NAMALWA (cell line): ENCODE measurements at places on chromosomes 16 and 17.

- DNase-seq = no peak
Observed at GRCh38 chr17:41537614-41537954, 9.5 kb upstream of the KRT19 start.

DNA sequence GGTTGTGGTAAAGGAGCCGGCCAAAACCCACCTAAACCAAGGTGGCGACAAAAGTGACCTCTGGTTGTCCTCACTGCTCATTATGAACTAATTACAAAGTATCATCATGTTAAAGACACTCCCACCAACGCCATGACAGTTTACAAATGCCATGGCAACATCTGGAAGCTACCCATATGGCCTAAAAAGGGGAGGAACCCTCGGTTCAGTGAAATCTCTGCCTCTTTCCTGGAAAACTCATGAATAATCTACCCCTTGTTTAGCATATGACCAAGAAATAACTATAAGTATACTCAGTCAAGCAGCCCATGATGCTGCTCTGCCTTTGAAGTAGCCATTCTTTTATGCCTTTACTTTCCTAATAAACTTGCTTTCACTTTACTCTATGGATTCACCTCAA is 72.2 kb downstream of the CYLD start:
- DNase-seq = no peak

GRCh38 chr16:84303023-84303422 is 8.3 kb downstream of the WFDC1 start:
- no peak for DNase-seq

DNA sequence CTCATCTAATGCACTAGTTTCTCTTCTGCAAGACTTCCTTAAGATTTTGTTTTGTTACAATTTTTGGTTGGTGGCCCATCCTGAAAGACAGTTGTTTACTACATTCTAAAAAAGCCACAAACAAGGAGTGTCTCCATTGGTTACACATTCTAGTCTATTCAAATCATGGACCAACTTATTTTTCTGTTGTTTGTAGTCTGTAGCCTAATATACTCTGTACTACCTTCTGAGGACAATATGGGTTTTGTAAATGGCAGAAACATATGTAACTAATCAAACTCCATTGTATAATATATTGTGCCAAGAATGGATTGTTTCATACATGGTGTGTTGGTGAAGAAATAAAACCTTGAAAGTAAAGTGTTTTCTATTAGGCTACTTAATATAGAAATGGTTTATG is 79.5 kb upstream of the DHX40 start:
- no peak for DNase-seq

- DNase-seq = no peak
Observed at GRCh38 chr17:62572888-62573401, 54.5 kb upstream of the MRC2 start.

- DNase-seq = peak; percentile 26
Observed at GRCh38 chr17:1491443-1492248, 840 bp downstream of the MYO1C start.

DNA sequence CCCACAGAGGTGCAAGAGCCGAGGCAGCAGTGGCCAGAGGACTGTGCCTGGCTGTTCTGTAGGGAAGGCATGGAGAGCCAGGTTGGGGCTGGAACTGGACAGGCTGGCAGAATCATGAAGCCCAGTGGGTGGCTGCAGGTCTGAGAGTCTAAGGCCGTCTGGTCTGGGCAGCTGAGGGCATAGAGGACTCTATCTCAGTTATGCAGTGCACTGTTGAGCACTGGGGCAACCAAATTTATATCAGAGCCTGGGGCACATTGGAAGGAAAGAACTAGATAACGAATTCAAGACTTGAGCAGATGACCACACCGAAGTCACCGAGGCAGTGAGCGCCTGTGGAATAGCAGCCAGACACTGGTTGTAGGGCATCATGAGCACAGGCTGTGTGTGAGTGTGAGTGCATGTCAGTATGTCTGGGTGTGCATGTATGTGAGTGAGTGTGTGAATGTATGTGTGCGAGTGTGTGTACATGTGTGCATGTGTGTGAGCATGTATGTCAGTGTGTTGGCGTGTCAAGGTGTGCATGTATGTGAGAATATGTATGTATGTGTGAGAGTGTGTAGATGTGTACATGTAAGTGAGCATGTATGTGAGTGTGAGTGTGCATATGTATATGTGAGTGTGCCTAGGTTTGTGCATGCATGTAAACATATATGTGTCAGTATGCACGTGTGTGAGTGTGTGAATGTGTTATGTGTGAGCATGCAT is 37.0 kb downstream of the RGS9 start:
- no peak for DNase-seq

DNA sequence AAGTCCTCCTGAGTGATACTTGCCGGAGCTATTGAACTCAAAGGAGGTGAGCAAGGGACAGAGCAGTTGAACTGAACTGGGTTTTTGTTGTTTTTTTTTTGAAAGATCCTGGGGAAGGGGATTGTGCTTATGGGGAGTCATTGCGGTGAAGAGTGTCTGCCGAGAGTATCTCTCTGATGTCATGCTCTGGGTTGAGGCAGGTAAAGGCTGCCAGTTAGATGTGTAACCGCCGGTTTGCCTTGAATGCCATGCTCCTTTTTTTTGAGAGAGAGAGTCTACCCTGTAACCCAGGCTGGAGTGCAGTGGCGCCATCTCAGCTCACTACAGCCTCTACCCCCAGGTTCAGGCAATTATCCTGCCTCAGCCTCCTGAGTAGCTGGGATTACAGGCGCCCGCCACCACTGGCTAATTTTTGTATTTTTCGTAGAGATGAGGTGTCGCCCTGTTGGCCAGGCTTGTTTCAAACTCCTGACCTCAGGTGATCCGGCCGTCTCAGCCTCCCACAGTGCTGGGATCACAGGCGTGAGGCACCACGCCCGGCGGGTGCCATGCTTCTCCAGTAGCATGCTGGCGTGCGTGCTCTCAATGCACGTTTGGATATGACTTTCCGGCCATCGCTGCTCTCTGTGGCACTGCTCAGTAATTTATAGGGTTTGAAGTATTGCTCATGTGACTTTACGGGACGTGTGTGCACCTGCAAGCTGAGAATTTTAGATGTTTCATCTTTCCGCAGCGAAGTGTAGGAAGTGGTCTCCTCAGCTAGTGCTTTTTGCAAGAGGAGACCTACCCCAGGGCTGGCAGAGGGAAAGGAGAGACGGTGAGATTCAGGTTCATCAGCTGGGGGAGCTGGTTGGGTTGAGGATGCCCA is 8.5 kb downstream of the ZC3H18 start:
- no peak for DNase-seq

GRCh38 chr17:60110586-60110985 is 31.9 kb upstream of the HEATR6 start:
- DNase-seq = no peak

DNA sequence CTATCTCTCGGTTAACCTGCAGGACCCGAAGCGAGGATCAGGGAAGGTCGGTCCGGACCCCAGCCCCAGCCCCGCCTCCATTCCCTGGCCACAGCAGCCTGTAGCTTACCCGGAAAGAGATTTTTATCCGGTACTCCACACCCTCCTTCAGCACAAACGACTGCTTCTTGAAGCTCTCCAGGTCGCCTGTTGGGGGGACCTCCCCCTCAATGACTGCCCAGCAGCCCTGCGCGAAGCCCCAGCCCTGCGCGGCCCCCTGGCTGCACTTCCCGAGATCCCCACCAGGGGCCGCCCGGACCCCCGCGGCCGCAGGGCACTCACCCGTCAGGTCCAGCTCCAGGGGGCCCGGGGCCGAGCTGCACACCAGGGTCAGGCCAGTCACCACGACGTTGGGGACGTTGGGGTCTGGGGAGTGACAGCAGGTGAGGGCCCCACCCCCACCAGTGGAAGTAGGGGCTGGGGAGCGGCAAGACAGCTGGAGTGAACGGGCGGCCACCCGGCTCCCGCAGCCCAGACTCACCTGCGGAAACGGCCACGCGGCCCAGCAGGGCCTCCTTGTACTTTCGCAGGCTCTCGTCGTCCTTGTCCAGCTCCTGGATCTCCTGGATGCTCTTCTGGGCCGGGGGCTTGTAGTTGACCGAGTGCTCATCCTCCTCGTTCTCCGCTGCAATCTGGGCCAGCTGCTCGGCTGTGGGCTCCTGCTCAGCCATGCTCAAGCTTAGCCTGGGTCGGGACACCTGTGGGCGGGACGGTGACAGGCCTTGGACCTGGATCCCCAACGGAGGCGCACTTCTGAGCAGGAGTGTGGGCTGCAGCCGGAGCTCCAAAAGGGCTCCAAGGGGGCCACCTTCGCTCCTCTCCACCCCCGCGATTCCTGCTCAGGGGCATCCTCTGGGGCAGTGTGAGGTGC is 1.7 kb downstream of the ARHGDIA start:
- no peak for DNase-seq

- peak; percentile 44 for DNase-seq
Observed at GRCh38 chr16:3879258-3879886, 1.1 kb downstream of the CREBBP start.

DNA sequence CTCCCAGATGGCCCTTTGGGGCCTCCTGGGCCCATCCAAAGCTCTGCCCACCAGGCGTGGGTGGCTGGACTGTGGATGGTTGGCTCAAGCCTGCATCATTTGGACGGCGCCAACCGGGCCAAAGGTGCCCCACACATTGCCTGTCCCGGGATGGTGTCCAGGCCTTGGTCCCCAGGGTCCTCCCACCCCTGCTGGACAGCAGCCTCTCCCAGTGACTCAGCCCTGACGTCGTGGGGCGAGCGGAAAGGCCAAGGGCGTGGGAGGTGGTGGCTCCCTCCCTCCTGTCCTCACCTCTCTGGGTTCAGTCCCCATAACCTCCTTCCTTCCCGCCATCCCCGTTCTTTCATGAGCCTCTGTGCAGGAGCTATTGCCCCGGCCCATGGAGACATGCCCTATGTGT is 42.1 kb upstream of the DLX4 start:
- DNase-seq = no peak

GRCh38 chr17:81457917-81458555 is 54.6 kb downstream of the ACTG1 start:
- DNase-seq = peak; percentile 30

- DNase-seq = no peak
Observed at GRCh38 chr17:75142236-75142971, 10.9 kb upstream of the NT5C start.

DNA sequence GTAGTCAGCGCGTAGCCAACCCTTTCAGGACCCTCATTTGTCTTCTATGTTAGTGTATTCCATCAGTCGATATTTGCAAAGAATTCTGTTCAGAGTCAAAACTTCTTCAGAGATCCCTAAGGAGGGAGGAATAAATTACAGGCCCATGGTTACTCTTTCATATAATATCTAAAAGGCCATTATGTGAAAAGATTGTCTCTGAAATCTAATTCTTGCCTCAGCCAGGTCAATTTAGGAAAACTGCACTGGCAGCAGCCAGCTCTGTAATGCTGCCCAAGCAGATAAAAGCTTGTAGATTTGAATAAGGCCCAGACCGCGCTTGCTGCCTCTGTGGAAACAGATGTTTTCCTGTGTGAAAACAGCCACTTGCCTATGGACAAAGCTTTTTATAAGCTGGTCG is 379.8 kb downstream of the CNTNAP4 start:
- no peak for DNase-seq

DNA sequence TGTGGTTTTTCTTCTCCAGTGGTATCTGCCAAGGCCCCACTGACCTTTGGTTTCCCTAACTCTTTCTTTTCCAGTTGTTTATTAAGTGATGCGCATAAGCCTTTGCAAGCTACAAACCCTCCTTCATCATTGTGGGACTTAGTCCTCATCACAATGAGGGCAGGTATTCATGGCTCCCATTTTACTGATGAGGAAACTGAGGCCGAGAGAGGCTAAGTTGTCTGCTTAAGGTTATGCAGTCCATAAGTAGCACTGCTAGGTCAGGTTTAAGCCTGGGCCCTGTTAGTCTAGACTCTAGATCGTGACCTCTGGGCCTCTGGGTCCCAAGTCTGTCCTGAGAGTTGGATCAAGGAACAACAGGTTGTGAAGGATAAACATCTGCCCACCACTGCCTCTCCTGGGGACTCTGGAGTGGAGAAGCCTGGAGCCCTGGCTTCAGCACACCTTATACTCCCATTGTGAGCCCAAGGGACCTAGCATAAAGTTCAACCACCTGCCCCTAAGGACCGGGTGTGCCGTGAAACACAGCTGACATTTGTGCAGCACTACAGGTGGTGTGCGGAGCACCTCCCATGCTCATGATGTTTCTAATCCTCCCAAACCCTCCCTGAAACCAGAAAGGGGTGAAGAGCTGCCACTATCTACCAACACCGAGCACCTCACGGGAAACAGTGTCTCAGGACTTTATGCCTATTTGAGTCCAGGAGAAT is 5.2 kb upstream of the KCNH6 start:
- no peak for DNase-seq

GRCh38 chr16:84268291-84269040 is 26.2 kb upstream of the WFDC1 start:
- DNase-seq = no peak

DNA sequence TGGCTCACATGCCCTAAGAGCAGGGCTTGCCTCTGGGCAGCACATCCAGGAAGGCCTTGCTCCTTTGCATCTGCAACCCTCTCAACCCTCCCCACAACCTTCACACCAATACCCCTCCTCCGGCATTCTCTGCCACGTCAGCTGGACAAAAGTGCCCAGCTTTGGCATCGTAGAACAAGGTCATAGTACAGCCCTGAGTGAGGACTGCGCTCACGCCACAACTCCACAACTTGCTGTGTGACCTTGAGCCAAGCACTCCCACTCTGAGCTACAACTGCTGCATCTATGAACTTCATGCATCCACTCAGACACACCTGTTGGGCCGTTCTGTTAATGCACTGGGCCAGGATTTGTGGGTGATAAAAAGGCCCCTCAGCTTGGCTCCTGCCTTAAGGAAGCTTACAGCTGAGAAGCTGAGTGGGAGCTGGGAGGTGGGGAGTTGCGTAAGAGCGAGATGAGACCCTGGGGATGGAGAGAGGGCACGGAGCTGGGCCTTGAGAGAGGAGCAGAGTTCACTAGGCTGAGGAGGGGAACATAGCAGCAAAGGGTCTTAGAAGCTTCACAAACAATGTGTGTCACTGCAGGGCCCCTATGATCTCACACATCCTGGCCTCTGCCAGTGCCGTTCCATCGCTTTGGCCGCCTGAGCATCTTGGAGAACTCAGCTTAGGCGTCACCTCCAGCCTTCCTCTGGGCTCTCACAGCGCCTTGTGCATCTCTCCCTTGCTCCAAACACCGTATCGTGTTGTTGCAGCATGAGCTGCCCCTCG is 8.6 kb upstream of the MRC2 start:
- DNase-seq = no peak

DNA sequence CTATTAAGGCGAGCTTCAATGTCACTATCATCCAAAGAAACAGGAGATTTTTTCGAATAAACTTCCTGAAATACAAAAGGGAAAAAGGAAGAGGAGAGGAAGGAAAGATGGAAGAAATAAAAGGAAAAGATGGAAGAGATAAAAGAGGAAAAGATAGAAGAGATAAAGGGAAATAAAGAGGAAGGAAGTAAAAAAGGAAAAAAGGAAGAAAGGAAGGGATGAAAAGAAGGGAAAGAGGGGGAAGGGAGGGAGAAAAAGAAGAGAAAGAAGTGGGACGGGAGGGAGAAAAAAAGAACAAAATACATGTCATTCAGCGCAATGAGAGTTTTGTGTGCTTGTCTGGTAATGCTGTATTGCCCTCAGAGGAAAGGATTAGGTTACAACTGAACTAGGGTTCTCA is 62.2 kb downstream of the CEP112 start:
- DNase-seq = no peak

DNA sequence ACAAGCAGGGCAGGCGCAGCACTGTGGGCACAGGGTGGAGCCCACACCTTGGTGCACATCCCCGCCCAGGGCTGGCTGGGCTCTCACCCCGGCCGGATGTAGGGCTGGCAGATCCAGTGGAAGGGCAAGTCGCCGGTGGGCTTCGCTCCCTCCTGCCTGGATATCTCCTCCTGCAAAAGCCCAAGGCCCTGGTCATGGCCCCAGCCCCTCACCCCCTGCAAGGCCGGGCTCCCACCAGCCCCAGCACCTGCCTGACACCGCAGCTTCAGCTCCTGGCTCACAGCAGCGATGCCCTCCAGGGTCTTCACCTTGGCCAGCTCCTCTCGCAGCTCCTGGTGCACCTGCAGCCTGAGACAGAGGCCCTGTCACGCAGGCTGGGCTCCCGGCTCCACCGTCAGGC is 5.0 kb downstream of the DUS1L start:
- no peak for DNase-seq
